NCI-H1105 treated with DMSO at 0.1 percent for 48 hours (cell line): ENCODE measurements at places on chromosomes 11 and 22.

- DNase-seq, result no peak
Measured at GRCh38 chr22:28658448-28658847, 21.2 kb downstream of the TTC28 start.

GRCh38 chr11:134905517-134905916 is 493.5 kb upstream of the B3GAT1 start:
- peak; percentile 66 for DNase-seq

DNA sequence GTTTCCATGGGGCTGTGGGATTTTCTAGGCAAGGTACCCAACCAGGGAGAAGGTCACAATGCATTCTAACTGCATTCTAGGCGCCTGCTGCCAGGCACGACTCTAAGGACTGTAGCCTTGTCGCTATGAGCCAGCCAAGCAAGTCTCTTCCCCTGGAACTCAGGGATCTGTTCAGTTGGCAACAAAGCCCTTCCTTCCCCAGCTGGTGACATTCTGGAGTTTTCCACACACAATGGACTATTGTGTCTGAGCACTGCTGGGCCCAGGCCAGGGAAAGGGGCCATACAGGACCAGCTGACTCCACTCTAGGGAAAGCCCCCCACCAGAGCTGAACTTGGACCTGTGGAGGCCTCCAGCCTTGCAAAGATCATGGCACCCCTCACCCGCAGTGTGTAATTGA is 116.8 kb downstream of the RRAS2 start:
- DNase-seq, result no peak

DNA sequence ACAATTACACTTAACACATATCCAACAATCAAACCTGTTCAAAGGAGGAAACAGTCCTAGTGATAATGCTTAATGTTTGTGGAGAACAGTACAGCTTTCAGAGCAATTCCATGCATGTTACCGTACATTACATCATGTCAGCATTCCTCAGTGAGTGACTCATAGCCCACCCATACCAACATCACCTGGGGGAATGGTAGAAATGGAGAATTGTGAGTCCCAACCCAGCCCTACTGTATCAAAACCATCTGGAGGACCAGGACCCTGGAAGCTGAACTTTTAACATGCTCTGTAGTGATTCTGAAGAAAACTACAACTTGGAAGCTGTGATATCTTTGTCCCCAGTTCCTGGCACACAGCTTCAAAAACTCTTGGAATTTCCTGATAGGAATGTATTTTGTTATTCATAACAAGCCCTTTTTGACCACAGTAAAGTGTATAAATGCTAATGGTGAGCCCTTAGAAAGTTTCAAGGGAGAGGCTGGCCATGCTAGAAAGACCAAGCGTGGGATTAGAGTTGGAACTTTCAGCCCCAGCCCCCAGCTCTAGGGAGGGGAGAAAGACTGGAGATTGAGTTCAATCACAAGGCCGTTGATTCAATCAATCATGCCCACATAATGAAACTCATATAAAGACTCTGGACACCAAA is 301.1 kb downstream of the BUD13 start:
- no peak for DNase-seq

DNA sequence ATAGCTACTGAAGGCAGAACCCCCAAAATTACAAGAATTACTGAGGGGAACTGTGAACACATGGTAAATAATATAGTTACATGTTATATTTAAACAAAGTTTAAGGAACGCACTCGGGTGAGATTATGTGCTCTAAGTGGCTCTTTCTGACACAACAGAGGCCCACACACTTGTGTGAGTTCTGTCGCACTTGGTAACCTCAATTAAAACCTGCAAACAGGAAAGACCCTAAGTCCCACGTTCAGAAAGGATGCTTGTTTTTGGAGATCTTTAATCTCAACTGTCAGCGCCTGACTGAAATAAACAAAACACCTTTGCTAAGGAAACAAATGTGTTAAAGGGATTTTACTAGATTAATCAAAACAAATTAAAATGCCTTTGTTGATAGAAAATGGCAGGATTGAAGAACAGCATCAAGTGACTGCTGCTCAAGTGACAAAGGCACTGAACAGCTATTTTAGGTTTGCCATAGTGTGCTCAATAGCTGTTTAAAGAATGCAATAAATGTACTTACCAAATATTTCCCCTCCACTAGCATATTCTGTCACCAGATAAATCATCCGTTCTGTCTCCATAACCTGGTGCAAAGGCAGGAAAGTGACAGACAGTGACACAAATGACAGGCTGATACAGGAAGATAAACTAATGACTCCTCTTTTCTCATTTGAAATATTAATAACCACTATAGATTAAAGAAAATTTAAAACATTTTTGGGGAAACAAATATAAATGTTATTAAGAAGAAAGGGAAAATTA is 116.3 kb upstream of the APOA1 start:
- no peak for DNase-seq

- DNase-seq, result no peak
Measured at GRCh38 chr11:469684-470560, 19.8 kb downstream of the PTDSS2 start.

DNA sequence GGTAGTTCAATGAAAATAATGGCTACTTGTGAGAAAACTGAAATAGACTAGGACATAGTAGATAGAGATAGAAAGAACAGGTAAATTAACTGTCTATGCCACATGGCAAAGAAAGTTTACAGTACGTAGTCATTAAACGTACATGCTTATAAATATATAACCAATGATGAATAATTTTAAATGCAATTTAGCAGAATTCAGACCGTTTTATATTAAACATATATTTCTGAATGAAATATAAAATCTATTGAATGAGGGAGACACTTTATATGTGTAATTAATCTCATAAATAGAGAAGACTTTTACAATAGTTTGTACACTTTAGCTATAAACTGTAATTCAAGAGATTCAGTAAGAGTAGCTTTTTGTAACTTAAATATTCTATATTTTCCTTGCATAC is 124.4 kb upstream of the VPREB1 start:
- DNase-seq, result no peak

DNA sequence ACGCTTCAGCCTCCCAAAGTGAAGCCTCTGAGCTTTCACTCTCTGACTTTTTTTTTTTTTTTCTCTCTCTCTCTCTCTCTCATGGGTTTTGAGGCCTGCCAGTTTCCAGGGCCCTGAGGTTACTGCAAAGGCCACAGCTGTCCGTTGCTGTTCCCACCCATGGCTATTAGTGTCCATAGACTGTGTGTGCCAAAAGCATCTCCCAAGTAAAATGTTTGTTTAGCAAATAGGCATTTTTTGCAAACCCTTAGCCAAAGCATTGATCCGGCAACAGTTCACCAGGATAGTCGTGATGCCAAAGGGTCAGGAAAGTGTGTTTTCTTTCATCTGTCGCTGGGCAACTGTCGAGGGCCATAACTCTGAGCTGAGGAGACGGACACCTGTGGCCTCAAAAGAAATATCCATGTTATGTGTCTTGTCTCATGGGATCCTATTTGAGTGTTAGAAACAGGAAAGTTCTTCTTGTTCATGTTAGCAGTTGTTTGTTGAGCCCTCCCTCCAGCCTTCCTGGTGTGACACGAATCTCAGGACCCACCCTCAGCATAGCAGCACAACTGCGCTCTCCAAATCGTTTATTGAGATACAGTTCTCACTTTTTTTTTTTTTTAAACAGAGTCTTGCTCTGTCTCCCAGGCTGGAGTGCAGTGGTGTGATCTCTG is 18.4 kb downstream of the FADS2 start:
- DNase-seq, result no peak

GRCh38 chr11:34461215-34461614 is 22.5 kb downstream of the CAT start:
- no peak for DNase-seq

- DNase-seq, result no peak
Measured at GRCh38 chr11:2713094-2713493, 13.3 kb upstream of the KCNQ1OT1 start.

- no peak for DNase-seq
Measured at GRCh38 chr11:2987881-2988861, 4.0 kb downstream of the NAP1L4 start.

- peak; percentile 68 for DNase-seq
Measured at GRCh38 chr11:13955971-13956421, 6.5 kb upstream of the SPON1 start.

GRCh38 chr11:121590772-121591404 is 138.1 kb upstream of the SORL1-AS1 start:
- DNase-seq, result no peak

- no peak for DNase-seq
Measured at GRCh38 chr11:71163371-71163770, 89.0 kb downstream of the SHANK2 start.

- peak; percentile 38 for DNase-seq
Measured at GRCh38 chr11:746289-747157, 741 bp upstream of the TALDO1 start.
